ENCODE measurements at places on chromosomes 12 and 14.

DNA sequence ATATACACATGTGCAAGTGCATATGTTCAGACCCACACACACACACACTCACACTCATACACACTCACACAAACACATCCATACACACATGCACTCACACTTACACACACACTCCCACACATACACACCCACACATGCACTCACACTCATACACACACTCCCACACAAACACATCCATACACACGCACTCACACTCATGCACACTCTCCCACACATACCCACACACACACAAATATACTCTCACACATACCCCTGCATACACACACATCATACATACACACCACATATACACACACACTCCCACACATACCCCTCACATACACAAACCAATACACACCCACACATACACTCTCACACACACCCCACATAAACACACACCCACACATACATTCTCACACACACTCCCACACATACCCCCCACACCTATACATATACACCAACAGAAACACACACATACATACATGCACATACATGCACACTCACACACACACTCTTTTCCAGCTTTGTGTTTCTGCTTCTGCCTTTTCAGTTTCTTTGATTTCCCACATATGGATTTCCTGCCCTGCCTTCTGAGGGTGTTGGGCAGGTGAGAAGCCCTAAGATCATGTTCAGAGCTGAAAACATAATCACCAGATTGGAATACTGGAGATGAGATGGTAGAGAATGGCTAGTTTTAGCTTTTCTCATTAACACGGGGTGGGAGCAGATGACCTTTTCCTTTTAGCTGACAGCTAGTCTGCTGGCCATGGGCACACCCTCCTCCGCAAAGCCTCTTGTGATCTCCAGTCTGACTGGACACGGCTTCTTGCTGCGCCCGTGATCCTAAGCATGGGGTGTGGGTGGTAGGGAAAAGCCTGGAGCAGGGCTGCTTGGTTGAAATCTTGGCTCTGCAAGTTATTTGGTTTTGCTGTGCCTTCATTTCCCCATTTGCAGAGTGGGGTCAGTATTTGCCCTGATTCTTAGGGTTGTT is 214.0 kb downstream of the CHST11 start:
- no peak for DNase-seq

DNA sequence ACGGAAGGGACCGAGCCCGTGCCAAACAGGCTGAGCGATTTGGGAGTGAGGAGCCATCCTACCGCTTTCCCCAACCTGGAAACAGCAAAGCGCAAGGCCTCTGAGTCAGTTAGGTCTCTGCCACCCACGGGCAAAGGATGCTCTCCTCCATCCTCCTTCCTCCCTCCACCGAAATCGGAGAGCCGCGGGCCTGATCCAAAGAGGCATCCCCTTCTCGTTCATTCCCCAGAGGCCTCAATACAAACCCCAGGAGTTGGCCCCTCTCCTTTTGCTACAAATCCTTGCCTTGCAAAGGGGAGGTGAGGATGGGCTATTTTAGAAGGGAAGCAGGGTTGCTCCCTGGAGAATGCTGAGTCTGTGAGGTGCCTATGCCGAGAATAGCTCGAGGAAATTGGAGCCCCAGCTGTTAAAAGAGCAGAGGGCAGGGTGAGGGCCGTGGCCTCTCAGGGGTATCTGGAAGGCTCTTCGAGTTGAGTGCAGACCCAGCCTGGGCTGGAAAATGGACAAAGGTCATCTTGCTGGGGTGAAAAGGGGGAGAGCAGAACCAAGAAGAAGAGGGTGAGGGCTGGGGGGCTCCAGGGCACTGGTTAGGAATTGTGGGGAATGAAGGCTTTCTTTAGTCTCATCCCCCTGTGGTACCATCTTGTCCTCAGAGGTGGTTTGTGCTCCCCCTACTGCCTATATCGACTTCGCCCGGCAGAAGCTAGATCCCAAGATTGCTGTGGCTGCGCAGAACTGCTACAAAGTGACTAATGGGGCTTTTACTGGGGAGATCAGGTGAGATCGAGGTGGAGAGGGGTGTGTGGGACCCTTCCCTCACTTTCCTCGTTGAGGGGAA is 1.1 kb downstream of the TPI1 start:
- no peak for DNase-seq

DNA sequence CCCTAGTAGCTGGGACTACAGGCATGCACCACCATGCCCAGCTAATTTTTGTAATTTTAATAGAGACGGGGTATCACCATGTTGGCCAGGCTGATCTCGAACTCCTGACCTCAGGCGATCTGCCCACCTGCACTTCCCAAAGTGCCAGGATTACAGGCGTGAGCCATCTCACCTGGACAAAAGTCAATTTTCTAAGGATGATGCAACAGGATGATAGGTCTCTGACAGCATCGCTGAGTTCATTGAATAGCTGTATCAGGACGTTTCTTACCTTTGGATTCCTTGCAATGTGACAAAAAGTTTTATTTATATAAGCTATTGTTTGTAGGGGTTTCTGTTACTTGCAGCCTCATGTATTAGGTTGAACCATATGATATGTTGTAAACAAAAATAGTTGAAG is 55.5 kb upstream of the PCED1B start:
- no peak for DNase-seq

GRCh38 chr12:54024127-54024526 is 4.1 kb upstream of the HOXC6 start:
- no peak for DNase-seq

DNA sequence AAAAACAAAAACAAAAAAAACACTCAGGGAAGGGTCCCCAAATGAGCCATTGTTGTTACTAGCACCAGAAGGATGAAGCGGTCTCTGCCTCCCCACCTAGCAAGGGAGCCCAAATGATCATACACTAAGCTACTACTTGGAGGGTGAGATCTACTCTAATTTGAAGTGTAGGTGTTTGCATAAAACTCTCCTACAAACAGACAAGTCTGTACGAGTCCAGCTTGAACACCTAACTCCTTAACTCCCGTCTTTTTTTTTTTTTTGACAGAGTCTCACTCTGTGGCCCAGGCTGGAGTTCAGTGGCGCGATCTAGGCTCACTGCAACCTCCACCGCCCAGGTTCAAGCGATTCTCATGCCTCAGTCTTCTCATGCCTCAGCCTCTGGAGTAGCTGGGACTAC is 132.6 kb downstream of the PPM1H start:
- no peak for DNase-seq

DNA sequence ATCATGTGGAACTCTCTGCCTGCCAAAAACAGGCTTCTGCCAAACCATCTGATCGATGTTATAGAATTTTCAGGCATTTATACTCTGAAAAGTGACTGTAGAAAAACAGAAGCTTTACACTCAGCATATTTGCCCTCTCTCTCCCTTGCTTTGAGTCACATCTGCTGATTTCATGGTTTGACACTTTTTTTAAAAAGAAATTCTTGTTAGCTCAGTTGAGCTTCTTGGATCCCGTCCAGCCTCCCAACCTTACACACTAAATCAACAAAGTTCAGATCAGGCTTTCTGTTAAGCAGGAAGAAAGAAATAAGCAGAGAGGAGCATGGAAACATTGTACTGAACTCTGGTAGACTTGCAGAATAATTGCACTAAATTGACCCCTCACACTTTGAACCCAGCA is 193.6 kb upstream of the SEL1L start:
- DNase-seq = no peak

DNA sequence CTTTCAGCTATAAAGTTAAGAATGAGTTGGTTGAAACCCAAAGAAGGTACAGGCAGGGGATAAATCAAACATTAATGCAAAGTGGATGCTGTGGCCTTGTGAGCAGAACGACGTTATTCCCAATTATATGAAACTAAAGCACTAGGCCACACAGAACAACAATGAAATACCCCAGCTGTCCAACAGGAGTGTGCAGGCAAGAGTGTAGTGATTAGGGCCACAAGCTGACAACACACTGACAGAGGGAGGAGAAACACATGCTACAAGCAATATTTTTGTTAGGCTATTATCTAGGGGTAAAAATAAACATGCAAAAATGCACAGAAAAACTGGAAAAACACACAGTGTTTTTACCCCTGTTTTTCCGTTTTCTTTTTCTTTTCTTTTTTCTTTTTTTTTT is 15.0 kb downstream of the MAP3K9 start:
- no peak for DNase-seq

DNA sequence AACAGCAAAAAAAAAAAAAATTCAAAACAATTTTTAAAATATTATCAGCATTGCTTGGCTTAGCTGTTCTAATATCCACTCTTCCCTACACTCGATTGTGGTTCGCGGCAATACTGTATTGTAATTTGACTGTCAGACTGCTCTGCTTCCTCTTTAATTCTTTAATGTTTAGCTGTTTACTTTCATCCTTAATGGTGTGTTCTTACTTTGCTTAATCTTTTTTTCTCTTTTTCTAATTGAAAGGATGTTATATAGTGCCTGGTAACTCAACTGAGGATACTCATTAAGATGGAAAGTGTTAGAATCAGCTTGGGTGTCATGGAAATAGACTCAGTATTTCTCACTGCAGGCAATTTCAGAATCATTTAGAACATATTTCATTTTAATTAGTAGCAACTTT is 2.0 kb downstream of the ANO4 start:
- DNase-seq = no peak

Measured in stimulated activated CD4-positive, alpha-beta T cell treated with anti-CD3 and anti-CD28 coated beads, Interleukin-15, amount 100 ng/mL, for 1 hour (primary cell).